Activated CD8-positive, alpha-beta memory T cell treated with anti-CD3 and anti-CD28 coated beads for 1 hour (primary cell): ENCODE measurements at places on chromosomes 7 and 10.

DNA sequence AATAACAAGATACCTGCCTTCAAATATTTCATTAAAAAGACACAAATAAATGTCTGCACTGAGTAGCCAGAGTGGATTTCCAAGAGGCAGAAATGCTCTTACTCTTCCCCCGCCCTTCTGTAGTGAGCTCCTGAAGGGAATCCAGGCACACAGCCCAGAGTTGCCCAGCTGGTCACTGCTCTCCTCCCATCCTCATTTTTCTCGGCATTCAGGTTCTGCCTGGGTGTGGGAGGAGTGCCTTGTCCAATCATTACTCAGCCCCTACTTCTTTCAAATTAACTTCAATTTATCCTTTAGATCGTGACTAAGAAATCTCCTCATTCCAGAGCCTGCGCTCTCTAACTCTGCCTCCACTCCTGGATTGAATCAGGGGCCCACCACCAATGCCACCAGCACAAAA is 12.2 kb downstream of the CCDC6 start:
- DNase-seq: no peak

- no peak for DNase-seq
These were observed 63.5 kb downstream of the UBE2H start for GRCh38 chr7:129889133-129889844.

GRCh38 chr7:156764016-156764669 is 123.6 kb downstream of the RNF32 start:
- no peak for DNase-seq

DNA sequence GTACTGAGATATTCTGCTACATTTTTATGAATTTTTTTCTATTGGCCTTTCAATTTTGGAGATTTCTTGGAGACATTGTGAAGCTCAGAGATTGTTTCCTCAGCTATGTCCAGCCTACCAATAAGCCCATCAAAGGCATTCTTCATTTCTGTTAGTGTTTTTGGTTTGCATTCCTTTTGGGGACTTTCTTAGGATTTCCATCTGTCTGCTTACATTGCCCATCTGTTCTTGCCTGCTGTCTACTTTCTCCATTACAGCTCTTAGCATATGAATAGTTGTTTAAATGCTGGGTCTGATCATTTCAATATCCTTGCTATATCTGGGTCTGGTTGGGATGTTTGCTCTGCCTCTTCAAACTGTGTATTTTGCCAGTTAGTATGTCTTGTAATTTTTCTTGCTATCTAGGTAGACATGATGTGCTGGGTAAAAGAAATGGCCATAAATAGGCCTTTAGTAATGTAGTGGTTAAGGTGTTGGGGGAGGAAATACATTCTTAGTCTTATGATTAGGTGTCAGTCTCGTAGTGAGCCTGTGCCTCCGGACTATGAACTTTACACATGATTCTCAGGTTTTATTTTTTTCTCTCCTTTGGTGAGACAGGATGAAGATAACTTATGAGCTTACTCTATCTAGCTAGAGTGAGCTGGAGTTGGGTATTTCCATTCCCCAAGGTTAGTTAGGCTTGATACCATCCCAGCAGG is 32.6 kb upstream of the NME8 start:
- no peak for DNase-seq

DNA sequence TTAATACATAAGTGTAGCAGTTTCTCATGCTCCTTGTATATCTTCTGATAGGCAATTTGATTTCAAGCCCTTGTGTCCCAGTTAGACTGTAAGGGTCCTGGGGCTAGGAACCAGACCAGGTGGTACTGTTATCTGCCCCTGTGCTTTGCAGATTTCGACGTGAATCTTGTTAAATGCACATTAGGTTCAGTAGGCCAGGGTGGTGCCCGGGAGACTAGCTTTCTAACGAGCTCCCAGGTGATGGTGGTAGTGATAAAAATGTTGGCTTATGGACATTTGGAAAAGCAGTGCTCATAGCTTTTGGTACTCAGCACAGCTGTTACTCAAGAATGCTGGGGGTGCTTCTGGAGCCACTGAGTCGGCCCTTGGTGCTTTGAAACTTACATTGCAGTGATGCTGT is 64.2 kb downstream of the PRPF18 start:
- no peak for DNase-seq

DNA sequence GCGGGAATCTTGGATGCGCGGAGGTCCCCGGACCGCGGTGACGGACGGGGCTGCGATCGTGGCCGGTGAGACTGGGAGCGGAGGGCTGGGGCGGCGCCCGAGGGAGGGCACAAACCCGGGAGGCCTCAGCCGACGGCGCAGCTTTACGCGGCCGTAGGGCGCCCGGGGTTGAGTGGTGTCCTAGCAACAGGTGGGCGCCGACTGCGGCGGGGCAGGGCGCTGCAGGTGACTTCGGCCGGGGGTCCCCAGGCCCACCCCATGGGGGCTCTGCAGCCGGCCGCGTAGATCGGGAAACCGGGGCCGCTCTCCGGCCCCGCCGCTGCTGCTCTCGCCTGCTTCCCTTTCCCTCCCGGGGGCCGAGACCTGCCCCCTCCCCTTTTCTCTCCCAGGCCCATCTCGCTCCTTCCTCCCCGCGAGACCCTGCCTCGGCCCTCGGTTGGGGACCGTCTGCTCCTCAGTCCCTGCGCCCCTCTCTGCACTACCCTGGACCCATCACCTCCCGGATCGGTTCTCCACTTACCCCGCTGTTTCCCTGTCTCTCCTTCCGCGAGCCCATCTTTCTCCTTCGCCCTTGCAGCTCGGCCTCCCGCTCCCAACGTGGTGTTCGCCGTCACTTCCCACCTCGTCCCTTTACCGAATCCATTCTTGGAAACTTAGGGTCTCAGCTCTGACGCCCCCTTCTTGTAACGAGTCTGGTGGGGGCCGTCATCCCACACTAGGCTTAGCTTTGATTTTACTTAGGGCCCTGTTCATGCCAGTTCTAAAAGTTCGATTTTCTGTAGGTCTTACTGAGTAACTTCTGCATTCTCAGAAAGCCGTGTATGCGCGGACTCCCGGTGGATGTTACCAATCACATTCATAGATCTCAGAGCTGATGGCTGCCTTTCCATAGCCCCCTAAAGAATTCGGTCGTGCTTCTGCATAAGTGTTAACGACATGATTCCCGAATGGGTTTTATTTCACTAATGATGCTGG is 18.5 kb upstream of the ACBD5 start:
- no peak for DNase-seq

- no peak for DNase-seq
These were observed 91.7 kb downstream of the SLC39A12 start for GRCh38 chr10:18043148-18044006.

GRCh38 chr10:6228647-6229046 is 25.9 kb downstream of the PFKFB3 start:
- DNase-seq: no peak

GRCh38 chr10:46559231-46559671 is 2.8 kb upstream of the GPRIN2 start:
- DNase-seq: no peak

- DNase-seq: no peak
These were observed 529.0 kb downstream of the TYW1 start for GRCh38 chr7:67525588-67525987.

DNA sequence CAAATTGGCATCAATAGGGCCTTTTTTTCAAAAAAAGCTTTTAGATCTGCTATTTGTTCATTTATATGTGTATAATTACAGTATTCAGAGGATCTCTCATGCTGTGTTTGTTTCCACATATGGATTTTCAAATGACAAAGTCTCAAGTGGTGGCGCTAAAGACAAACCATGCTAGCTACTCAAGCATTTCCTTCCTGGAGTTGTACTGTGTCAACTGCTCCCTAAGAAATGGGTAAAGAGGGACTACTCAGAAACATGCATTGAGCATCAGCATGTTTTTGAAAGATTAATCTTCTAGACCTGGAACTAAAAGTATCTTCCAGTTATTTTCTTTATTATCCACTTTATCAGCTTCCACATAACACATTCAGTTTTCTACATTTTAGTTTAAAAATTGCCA is 12.7 kb downstream of the CNTNAP2 start:
- DNase-seq: no peak

DNA sequence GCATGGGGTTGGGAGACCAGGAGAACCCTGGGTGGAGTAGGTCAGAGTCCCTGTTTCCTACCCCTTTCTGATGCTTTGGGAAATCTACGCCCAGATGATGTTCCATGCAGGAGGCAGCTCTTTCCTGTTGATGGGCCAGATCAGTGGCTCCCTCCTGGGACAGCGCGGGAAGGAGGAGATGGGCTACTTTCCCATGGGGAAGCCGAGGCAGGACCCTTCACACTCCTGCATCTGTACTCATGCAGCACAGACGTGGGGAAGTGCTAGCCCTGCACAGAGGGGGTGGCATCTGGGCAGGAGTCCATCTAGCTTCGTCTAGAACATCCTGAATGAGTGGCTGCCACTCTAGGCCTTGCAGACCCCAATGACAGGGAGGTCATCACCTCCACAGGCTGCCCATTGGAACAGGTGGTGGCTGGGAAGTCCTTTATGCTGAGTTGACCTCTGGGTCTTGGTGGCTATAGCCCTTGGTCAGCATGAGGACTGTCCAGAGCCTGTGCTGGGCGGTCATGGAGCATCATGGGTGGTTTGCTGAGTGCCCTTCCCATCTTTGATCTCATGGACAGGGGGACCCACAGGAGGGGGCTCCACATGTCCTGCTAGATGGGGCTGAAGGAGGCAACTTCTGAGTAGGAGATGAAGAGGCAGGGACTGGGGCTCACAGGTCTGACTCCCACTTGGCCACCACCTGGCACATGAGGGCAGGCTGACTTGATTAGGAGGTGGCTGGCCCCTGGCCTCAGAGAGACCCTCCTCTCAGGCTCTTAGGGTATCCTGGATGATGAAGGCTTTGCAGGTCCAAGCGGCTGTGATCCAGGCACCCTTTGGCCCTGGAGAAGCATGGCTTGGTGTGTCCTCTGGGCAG is 24.6 kb downstream of the RAMP3 start:
- DNase-seq: no peak

DNA sequence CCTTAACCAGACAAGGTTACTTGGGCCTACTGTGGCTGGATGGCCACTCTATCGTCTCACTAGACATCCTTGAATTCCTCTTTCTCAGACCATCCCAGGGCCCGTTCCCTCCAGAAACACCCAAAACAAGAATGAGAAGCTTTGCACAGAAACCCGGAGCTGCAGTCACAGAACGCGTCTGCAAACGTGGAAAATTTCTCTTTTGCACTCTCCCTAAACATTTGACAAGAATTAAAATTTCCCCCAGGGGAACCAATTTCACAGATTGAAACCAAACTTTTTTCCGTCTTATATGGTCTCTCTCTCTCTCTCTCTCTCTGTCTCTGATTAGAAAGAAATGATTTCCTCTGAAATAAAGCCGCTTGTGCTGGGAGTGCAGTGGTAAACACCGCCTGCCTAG is 120.7 kb downstream of the MKX start:
- DNase-seq: no peak

- no peak for DNase-seq
These were observed 186.3 kb downstream of the IPMK start for GRCh38 chr10:58081353-58081752.

- DNase-seq: no peak
These were observed 637.1 kb downstream of the GATA3 start for GRCh38 chr10:8691498-8692017.

GRCh38 chr10:125761961-125762360 is 13.7 kb downstream of the MMP21 start:
- DNase-seq: no peak

GRCh38 chr10:111482621-111483216 is 405.9 kb downstream of the ADRA2A start:
- no peak for DNase-seq

DNA sequence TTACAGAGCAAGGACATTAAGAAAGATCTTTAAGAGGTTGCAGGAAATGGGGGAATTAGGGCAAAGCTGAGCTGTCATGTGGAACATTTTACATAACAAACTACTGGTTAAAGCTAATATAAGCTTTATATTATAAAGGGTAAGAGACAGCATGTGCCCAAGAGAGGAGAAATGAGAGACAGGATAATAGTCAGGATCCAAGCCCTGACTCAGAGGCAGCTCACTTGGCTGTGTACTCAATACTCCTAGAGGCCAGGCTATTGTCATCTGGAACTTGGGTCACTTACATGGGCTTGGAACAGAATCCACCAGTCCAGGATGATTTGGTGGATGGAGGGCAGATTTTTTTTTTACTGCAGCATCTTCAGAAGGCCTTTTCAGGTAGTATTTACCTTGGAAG is 418.6 kb upstream of the ZMIZ1 start:
- DNase-seq: no peak

GRCh38 chr7:140074780-140075179 is 12.0 kb upstream of the PARP12 start:
- DNase-seq: no peak

GRCh38 chr10:23015021-23015707 is 80.2 kb upstream of the MSRB2 start:
- no peak for DNase-seq

GRCh38 chr10:95248989-95249388 is 41.8 kb downstream of the PDLIM1 start:
- no peak for DNase-seq

- no peak for DNase-seq
These were observed 21.8 kb downstream of the AKR1E2 start for GRCh38 chr10:4847561-4848355.

DNA sequence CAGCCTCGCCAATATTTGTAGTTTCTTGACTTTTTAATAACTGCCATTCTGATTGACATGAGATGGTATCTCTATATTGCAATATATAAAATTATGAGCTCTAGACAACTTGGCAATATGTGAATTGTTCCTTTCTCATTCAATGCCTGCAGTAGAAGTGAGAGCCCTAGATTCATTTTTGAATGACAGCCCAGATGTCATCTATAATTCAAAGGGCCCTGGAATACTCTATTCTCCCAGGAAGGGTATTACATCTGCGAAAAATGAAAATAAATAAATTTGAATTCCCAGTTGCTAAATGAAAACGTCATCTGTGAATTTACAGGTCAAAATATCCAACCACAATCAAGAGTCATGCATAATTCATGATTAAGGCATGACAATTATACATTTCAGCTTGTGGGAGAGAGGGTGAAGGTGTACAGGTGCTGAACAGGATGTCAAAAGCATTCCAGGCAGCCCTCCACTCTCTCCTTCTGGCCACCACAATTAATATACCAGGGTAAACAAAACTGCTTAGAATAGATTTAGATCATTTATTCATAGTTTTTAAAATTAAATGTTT is 1147.3 kb downstream of the XPNPEP1 start:
- DNase-seq: no peak

- DNase-seq: no peak
These were observed 16.2 kb upstream of the EPHB6 start for GRCh38 chr7:142838461-142839213.

DNA sequence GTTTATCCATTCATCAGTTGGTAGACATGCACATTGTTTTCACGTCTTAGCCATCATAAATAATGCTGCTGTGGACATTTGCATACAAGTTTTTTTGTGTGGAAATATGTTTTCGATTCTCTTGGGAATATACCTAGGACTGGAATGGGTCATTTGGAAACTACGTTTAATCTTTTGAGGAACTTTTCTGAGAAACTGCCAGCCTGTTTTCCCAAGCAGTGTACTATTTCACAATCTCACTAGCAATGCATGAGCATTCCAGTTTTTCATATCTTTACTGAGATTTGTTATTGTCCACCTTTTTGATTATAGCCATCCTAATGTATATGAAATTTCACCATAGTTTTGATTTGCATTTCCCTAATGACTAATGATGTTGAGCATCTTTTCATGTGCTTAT is 95.7 kb upstream of the JAZF1 start:
- no peak for DNase-seq

GRCh38 chr10:132749371-132749795 is 36.6 kb downstream of the NKX6-2 start:
- no peak for DNase-seq

- no peak for DNase-seq
These were observed 60.8 kb upstream of the MEOX2 start for GRCh38 chr7:15747301-15747700.

GRCh38 chr10:96244354-96244753 is 27.0 kb downstream of the BLNK start:
- no peak for DNase-seq
